ENCODE measurements at places on chromosomes 7 and 10.

- no peak for DNase-seq
These were observed 117.3 kb downstream of the TRRAP start for GRCh38 chr7:98995523-98996149.

DNA sequence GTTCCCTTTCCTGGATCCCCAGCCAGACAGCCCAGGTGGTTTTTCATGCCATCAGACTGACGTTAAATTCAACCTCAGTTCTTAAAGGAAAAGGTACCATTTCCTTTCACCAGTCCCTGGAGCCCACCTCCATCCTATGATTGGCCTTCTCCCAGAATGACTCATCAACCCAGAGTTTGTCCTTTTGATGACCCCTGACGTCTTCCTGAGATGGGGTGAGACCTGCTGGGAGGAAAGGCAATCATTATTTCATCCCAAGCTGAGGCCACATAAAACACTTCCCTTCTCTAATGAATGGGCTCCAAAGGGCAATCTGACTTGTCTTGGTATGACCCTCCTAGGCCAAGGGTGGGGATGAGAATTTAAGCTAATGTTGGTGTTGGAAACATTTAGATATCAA, 750.7 kb downstream of the SUGCT start:
- DNase-seq = no peak

DNA sequence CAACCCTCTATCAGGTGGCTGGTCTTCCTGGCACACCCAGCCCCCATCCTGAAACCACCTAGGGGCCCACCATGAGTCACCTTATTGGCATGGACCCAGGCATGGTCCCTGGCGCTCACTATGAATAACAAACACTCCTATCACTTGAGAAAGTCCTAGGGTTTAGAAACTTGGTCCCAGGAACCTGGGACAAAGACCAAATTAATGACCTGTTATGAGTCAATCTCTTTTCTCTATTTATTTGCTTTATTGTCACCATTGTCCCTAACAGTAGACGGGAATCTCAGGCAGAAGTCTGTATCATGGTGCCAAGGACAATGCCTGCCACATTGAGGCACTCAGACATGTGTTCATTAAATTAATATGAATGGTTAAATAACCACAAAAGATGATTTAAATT, 599.6 kb upstream of the C7orf33 start:
- DNase-seq = no peak

DNA sequence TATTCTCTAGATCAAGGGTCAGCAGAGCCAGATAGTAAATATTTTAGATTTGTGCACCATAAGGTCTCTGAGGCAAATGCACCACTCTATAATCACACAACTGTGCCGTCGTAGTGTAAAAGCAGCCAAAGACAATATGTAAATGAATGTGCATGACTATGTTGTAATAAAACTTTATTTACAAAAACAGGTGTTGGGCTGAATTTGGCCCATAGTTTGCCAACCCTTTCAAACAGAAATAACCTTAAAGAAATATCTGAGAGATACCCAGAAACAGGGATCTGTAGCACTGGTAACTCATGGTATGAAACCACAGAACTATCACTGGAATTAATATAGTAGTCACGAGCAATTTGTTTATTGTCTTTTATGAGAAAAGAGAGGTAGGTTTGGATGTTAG, 86.0 kb downstream of the ARID5B start:
- no peak for DNase-seq

DNA sequence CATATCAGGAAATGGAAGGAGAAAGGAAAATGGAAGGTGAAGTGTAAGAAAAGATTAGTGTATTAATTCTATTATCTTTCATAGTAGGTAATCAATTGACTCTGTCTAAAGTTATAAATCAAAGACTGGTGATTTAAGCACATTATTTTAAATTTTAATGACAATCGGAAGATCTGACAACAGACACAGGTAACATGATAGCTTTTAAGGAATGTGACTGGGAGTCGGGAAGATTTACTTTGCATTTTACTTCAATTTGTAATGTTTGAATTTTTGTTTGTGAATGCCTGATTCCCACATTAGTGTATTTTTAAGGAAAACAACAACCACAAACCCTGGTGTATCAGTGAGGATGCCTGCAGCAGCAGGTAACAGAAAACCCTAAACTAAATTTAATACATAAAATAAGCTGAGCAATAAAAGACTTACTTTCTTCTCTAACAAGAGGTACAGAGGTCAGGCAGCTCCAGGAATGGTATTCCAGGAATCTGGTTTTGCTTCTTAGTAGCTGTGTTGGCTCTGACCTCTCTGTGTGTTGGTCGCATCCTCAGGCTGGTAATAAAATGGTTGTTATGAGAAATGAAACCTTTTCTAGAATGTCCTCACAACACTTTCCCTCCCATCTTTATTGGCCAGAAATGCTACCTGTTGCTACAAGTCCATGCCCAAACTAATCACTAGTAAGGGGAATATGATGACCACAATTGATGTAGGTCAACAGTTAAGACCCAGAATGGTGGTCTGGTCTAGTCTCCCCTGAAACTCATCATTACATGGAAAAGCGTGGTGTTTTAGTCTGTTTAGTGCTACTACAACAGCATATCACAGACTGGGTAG, 12.2 kb downstream of the DNAJB9 start:
- no peak for DNase-seq

GRCh38 chr10:57624066-57624465, 643.6 kb downstream of the IPMK start:
- DNase-seq = no peak

DNA sequence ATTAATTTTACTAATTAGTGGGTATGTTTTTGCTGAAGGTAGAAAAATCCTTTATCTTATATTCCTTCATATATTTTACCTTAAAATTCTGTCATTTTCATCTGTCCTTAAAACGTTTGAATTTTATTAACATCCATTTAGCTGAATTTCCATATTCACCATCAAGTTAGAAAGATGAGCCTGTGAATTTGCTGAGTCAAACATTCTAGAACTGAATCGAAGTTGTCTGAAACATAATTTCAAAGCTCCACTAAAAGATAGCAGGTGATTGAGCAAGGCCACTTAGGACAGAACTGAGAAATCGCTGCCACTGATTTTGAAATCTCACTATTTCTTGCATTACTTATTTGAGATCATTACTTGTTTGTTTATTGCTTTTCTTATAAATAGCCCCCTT, 17.5 kb downstream of the HGF start:
- no peak for DNase-seq

- DNase-seq = no peak
These were observed 139.1 kb upstream of the CSTF2T start for GRCh38 chr10:51838471-51838870.

GRCh38 chr10:36094096-36094495, 452.0 kb upstream of the FZD8 start:
- no peak for DNase-seq

DNA sequence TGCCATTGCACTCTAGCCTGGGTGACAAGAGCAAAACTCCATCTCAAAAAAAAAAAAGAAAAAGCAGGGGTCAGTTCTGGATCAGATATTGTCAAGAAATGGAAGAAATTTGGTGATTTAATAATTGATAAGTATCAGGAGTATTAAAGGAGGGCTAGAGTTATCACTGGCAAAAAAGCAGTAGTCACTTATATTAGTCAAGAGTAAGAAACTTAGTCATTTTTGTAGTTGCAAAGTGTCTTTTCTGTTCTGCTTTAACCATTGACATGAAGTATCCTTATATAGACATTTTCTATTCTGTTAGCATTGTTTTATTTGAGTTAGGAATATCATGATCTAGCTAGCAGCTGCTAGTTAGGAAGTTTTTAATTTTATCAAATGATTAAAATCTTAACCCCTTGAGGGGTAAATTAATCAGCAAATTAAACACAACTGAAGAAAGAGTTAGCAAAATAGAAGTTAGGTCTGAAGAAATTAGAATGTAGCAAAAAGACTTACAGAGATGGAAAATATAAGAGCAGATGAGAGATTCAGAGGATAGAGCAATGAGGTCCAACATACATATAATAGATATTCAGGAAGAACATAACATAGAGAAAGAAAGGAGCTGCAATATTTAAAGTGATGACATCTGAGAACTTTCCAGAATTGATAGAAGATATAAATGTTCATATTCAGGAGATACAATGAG, 7.3 kb upstream of the CCDC6 start:
- no peak for DNase-seq

GRCh38 chr7:63047546-63047945, 951.1 kb upstream of the ZNF722 start:
- no peak for DNase-seq

GRCh38 chr7:35491233-35491632, 203.7 kb downstream of the HERPUD2 start:
- no peak for DNase-seq

DNA sequence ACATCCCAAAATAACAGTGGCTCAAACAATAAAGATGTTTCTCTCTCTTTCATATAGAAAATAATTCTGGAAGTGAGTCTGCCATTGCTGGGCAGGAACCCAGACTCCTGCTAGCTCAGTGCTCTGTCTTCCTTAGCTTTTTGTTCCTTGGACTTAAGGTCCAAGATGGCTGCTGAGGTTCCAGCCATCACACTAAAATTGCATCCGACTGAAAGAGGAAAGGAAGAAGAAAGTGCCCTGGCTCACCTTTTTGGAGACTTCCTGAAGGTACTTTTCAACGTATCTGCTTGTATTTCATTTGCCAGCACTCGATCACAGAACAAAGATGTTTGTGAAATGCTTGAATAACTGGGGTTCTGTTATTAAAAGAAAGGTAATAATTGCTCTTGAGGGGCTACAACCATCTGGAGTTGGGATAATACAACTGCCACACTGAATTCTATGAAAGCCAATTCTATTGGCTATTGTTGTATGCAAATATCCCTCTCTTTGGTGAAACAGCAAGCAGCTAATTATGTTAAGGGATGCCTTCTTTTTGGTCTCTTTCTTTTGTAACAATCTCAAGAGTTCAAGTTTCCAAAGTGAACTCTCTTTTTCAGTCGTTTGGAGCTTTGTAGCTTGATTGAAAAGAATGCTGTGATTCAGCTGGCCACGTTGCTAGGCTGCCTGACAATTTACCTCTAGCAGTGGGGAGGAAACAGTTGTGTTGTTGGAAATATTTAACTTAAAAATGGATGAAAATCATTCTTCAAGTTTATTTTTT, 83.9 kb downstream of the BAMBI start:
- DNase-seq = no peak

DNA sequence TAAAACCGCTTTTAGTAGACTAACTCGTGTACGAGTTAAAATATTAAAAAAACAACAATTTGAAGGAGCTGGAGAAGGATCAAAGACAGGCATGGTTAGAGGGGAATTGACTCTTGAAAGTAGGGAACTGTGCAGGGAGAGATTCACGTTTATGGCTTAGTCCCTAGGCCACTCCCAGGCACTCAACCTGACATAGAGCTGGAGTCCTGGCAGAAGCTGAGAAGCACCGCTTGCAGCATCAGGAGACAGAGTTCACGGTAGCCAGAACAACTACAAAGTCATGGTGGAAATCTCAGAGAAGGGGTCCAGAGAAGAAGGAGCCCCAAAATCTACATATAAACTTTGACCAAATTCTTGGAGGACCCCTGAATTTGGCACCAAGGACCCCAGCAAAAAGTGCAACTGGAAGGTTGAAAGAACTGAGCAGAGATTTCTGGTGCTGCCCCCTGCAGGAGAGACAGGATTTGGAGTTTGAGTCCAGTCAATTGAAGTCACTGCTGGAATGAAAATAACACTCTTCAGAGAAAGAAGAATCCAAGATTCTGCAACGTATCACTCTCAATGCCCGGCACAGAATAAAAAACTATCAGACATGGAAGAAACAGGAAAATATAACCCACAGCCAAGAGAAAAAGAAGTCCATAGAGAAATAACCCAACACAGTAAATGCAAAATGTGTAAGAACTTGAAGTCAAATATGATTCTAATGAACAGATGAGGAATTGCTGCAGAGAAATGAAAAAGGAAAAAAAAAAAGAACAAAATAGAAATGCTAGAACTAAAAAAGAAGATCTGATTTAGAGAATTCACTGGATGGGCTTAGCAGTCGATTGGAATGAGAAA, 493.3 kb upstream of the PODXL start:
- DNase-seq = peak; percentile 50

GRCh38 chr7:69738396-69738951, 140.2 kb downstream of the AUTS2 start:
- DNase-seq = no peak

- DNase-seq = no peak
These were observed 913 bp downstream of the ADCYAP1R1 start for GRCh38 chr7:31052841-31053601.

- DNase-seq = no peak
These were observed 19.9 kb upstream of the SEC61G start for GRCh38 chr7:54778696-54779540.

GRCh38 chr10:4131407-4132215, 346.6 kb upstream of the KLF6 start:
- DNase-seq = peak; percentile 99

DNA sequence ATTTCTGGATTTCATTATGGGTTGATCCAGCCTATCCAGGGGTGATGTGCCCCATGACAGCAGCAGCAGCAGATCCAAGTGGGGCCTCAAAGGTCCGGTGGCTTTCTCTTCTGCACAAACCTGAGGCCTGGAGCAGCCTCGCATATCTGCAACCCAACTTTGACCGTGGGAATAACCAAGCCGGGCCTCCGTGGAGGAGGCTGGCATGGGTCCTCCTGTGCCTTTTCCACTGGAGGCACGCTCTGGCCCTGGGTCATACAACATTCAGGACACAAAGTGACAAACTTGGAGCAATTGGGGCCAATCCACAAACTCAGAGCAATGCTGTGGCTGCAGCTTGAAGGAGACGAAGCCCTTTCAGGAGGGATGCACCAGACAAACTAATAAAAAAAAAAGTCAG, 330.0 kb upstream of the MKI67 start:
- DNase-seq = no peak

GRCh38 chr10:48792121-48792520, 107.4 kb downstream of the WDFY4 start:
- DNase-seq = no peak

GRCh38 chr7:114047889-114048288, 129.1 kb upstream of the PPP1R3A start:
- no peak for DNase-seq

GRCh38 chr10:25492040-25492439, 317.2 kb downstream of the GPR158 start:
- no peak for DNase-seq
